ENCODE measurements at places on chromosomes 2 and 18. TPM values are rescaled to one million over a fixed set of nuclear protein-coding genes. Genes with fewer than 3 reads are reported as not detected.

The SERPINB13 gene
- not detected for total RNA-seq

The DARS1 gene
- total RNA-seq: 54.3 TPM

The IL1RL1 gene
- total RNA-seq: 0.55 TPM

The DCDC2C gene
- not detected for total RNA-seq

The VAMP8 gene
- 124 TPM for total RNA-seq
